ENCODE measurements at places on chromosomes 16 and 17.
A peak's percentile ranks its signal among the peaks of the same experiment; 100 is the strongest.

- DNase-seq, result no peak
Observed at GRCh38 chr17:29612404-29613280, 10.1 kb downstream of the CORO6 start.

DNA sequence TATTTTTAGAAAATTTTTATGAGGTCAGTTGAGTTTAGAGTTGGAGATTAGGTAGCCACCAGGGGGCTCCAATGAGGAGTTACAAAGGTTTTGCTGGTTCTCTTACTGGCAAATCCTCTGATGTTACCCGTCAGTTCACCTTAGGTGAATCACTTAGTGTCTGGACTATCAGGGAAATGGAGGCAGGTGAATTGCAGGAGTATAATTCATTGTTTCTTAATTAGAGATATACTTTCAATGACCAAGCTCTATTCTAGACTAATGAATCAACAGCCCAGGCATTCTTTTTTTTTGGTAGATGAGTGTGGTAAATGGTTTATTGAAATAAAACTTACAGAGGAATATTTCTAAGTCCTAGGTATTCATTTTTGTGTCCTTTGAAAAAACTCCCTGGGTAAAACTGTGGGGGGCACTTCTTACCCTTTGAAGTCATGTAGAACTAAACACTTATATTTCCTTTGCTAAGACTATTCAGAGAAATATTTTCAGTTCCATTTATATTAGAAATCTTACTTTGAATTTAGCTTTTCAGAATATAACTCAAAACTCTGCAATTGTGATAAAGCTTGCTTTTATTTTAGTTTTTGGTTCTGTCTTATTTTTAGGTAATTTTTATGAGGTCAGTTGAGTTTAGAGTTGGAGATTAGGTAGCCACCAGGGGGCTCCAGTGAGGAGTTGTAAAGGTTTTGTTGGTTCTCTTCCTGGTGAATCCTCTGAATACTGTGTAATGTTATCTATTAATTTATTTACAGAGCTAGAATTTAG, 17.7 kb downstream of the PSMD11 start:
- no peak for DNase-seq

DNA sequence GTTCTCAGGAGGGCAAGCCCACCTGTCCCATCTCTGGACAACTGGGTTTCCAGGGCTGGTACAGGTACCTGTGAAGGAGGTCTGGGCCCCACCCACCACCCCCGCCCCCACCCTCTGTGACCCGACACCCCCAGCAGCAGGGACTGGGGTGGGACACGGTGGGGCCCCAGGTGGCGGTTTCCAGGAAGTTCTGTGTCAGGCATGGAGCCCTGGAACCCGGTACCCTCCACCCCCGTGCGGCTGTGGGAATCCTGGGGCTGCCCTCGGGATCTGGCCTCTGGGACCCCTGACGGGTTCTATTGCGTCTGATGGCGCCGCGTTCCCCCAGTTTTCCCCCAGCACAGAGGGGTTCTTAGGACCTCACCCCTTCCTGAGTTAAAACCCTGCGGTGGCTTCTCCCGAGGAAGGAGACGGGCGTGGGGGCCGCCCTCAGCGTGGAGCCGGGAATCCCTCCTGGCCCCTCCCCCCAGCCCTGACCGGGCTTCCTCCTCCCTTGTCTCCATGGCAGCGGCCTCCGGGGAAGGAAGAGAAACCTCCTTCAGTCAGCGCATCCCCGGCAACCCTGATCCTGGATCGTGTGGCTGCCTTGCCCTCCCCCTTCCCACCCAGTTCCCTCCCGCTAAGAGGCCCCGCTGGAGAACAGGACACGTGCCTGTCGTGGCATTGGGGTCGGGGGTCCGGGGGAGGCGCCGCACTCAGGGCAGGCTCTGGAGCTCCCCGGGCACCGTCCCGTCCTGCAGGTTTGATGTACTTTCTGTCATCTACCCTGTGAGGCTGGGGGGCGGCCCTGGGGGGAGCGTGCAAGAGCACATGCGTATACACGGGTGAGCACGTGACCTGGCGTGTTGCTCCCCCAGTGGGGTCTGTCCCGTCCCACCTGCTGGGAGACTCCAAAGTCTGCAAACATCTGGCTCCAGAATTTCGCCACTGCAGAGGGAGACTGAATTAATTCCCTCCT, 30.3 kb downstream of the CACNA1H start:
- DNase-seq, result peak; percentile 60

DNA sequence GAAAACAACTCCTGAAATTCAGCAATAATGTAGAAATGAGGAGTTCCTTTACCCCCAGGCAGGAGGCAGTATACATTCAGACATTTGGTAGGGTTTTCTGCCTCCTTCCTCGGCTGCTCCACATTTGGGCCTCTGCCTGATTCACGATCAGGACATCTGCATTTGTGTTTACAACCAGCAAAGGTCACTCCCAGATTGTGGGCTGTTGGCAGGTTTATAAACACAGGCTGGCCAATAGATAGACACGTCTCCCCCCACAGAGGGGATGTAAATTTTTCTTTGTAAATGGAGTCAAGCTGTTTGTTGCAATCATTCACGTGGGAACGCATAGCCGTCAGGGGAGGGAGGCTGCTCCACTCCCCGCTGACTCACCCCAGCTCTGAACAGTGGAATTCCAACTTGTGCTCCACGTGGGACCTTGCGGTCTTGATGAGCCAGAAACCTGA, 252.1 kb upstream of the N4BP1 start:
- DNase-seq, result no peak

DNA sequence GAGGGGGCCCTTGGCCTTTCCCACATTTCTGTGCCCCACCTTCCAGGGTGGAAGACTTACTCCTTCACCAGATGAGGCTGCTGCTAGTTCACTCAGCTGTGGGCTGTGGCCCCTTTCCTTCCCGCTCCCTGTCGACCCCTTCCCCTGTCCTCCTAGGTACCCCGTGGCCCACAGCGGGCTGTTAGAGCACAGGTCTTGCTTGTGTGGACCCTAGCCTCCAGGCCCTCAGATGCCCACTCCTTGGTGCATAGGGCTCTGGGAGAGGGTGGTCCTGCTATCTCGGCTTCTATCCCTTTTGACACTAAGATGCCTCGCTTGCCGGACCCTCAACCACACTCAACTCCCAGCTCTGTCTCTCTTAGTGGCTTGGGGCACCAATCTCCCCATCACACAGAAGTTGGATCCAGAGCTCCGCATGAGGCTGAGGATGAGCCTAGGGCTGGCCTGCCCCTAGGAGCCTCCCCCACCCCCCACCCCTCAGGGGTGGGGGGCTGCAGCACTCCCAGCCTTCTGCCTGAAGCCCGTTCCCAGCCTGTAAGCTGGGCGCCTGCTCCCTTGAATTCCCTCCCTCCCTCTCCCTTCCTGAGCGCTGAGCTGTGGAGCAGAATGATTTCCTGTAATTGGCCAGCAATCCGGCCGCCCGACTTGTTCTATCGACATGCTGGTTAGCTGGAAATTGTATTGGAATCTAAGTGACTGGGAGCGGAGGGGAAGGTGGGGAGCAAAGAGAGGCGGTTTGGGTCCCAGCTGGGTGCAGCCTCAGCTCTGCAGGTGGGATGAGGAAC, 30.9 kb downstream of the DCAKD start:
- DNase-seq, result peak; percentile 68
